Common myeloid progenitor, CD34-positive (primary cell): ENCODE measurements at places on chromosomes 11 and 22.

- peak; percentile 34 for DNase-seq
Observed at GRCh38 chr11:47518212-47518964, 34.5 kb downstream of the CELF1 start.

DNA sequence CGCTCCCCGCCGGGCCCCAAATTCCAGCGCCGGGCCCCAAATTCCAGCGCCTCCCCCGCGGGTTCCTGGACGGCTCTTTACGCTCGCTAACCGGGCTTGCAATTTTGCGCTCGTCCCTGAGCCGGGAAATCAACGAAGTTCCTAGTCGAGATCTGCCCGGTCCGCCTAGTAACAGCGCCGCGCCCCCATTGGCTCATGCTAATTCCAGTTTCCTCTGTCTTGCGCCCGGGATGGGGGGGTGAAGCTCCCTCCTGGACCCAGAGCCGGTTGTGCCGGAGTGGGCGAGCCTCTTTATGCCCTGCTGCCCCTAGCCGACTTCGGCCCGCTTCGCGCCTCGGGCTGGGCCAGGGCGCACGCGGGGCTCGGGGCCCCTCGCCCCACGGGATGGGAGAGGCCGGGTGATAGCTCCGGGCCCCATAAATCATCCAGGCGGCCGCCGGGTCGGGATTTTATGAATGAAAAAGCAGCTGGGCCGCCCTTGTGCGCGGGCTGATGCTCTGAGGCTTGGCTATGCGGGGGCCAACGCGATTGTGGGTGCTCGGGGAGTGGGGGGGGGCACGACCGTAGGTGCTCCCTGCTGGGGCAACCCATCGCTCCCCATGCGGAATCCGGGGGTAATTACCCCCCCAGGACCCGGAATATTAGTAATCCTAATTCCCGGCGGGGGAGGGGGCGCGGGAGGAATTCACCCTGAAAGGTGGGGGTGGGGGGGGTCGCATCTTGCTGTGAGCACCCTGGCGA, 1.8 kb upstream of the CCND1 start:
- peak; percentile 84 for DNase-seq

DNA sequence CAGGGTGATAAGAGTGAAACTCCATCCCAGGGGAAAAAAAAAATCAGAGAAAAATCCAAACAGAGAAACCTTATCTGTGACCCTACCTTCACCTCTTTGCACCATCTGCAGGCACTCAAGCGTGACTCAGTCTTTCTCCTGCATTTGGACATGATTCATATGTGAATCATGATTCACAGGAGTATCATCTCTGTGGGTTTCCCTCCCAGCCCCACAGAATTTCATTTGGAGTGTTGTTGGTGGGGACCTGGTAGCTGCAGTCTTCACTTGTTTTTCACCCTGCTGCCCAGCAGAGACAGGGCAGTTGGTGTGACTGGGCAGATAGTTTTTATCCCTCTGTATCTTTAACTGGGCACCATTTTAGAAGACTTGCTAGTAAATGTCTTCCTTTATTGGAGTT, 75.7 kb downstream of the DEPDC5 start:
- DNase-seq: peak; percentile 1

DNA sequence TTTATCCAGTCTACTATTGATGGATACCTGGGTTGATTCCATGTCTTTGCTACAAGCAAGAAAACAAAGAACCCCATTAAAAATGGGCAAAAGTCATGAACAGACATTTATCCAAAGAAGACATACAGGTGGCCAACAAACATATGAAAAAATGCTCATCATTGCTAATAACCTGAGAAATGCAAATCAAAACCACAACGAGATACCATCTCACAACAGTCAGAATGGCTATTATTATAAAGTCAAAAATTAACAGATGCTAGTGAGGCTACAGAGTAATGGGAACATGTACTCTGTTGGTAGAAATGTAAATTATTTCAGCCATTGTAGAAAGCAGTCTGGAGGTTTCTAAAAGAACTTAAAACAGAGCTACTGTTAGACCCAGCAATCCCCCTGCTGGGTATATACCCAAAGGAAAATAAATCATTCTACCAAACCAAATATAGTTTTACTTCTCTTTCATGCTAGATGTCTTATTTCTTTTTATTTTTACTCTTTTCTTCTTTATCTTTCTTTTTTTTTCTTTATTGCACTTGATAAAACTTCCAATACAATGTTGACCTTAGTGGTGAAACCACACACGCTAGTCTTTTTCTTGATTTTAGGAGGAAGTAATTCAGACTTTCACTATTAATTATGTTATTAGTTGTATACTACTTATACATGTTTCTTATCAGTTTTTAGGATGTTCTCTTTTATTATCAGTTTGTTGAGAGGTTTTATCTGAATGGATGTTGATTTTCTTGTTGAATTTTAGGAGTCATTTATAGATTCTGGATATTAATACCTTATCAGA, 14.3 kb downstream of the TRIM22 start:
- no peak for DNase-seq

GRCh38 chr11:14519597-14519916, 629 bp downstream of the PSMA1 start:
- no peak for DNase-seq

DNA sequence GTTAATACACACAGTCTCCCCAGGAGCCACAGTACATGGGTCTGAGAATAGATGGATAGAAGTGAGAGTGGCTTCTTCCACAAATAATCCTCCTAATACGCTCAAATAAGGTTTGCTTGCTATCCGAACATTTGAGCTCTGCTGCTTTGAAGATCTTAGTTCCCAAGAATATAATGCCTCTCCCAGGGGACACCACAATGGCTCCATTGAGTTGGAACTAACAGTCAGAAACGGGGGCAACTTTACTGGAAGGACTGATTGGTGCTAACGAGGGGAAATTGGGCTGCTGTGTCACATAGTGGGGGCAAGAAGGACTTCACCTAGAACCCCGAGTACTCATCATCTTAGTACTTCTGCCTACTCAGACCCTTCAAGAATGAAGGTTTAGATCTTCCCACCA, 66.2 kb downstream of the IGLL5 start:
- DNase-seq: no peak

- DNase-seq: no peak
Observed at GRCh38 chr11:120712881-120713280, 201.3 kb downstream of the GRIK4 start.

GRCh38 chr11:1202776-1203504, 19.9 kb upstream of the MUC5B start:
- DNase-seq: peak; percentile 59

GRCh38 chr11:45501392-45502225, 163.8 kb downstream of the CHST1 start:
- no peak for DNase-seq

- no peak for DNase-seq
Observed at GRCh38 chr11:95157824-95158223, 68.2 kb downstream of the ENDOD1 start.

DNA sequence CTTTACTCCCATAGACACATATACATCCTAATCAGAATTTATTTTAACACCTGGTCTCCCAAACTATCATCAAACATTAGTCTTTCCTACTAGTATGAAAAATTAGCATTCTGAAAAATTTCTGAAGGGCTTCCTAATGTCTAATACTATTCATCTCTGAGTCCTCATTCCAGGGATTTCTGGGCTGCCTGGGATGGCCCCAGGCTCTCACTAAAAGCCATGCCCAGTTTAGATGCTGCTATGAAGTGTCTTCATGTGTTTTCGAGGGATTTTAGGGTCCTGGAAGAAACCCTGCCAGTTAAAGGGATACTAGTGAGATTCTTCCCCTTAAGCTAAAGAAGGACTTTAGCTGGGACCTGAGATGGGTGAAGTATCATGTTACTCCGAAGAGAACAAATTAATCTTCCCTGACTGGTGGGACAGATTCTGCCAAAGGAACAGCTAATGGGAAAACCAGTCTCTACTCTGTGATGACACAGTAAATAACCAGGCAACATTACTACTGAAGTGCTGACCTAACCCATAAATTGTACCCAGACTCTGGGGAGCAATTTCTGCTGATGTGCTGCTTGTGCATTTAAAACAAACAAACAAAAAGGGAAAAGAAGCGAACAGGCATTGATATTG, 342.6 kb downstream of the SOX6 start:
- no peak for DNase-seq

- no peak for DNase-seq
Observed at GRCh38 chr11:61594907-61595257, 14.0 kb upstream of the SYT7 start.

- no peak for DNase-seq
Observed at GRCh38 chr11:120272303-120272702, 32.4 kb downstream of the POU2F3 start.

DNA sequence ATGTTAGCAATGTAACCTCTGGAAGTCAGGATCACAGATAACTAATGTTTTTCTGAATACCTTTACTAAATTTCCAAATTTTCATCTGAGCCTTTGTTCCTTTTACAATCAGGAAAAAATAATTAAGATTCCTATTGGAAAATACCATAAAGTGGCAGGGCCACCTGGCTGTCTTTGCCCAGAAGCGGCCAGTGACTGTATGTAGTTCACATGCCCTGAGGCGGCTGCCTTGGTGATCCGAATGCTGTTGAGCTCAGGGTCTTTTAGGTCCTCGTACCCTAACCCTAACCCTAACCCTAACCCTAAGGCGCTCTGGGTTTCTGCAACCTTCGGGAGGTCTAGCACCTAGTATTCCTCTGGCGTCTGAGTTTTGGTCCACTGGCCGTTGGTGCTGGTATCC, 8.5 kb upstream of the ARFGAP3 start:
- DNase-seq: no peak

GRCh38 chr11:83042964-83043711, 28.6 kb downstream of the RAB30 start:
- no peak for DNase-seq

- DNase-seq: no peak
Observed at GRCh38 chr11:121887569-121887968, 228.4 kb downstream of the BLID start.

- peak; percentile 60 for DNase-seq
Observed at GRCh38 chr11:128521682-128522054, 65.7 kb downstream of the ETS1 start.

DNA sequence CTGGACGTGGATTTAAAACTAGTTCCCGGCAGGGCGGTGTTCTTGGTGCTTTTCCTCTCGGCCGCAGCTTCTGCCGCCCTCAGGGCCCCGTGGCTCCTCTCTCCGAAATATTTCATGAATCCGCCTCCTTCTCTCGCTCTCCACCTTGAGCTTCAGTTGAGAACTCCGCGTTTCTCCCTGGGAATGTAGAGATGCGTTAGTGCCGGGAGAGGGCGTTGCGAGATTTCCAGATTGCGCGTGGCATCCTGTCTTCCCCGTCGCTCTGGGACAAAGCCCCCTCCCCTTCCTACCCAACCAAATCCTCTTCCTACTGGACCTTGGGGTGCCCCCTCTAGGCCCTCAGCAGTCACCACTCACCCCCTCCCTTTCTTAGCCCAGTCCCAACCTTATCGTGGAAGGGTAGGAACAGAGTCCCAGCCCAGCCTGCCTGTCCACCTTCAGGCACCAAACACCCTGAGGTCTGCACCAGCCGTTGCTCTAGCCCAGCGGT, 15.5 kb upstream of the RAC2 start:
- peak; percentile 55 for DNase-seq

GRCh38 chr11:118606157-118606843, 1.1 kb upstream of the PHLDB1 start:
- DNase-seq: no peak
